NCI-H187 treated with DMSO at 0.1 percent for 48 hours (cell line): ENCODE measurements at places on chromosomes 2 and 18.

DNA sequence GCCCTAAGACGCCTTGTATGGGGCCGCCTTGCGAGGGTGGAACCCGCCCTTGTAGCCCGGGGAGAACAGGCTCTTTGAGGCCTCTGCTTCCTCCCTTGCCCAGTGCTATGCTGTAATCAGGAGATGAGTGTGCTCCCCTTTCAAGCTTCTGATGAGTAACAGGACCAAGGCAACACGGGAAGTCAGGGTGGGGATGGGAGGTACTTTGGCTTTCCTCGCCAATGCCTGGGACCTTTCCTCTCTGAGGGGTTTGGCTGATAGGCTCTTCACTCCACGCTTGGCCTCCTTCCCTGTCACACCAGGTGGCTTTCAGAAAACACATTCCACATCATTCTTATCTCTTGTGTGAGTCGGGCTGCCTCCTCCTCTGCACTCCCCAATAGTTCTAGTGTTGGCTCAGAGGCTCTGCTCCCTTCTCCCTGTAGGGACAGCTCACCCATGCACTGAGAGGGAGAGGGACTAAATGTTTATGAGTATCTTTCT, 223.7 kb upstream of the TRIB2 start:
- no peak for DNase-seq

GRCh38 chr2:64259312-64259711, 115.1 kb upstream of the PELI1 start:
- no peak for DNase-seq

GRCh38 chr2:67898595-67898994, 164.2 kb downstream of the C1D start:
- DNase-seq, result no peak

DNA sequence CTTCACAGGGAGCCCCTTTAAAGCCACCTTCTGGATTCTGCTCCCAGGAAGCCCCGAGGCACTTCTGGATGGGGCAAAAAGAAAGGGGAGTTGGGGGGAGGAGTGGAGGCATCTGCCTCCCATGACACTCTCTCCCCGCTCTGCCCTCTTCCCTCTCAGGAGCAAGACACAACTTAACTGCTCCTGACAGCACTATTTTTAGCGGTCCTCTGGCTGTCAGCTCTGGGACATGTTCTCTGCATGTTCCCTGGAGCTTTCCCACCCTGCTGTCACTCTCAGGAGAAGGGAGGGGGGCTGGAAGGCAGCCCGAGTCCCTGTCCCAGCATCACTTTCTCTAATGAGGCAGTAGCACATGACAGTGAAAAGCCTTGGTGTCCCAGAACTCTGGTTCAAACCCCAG, 32.3 kb downstream of the PLB1 start:
- no peak for DNase-seq

GRCh38 chr18:5238371-5238976, 41.4 kb upstream of the AKAIN1 start:
- DNase-seq, result no peak

GRCh38 chr2:231522418-231523180, 7.6 kb downstream of the NMUR1 start:
- DNase-seq, result no peak

- no peak for DNase-seq
These were observed 90.0 kb downstream of the POLR1A start for GRCh38 chr2:86015699-86016098.

GRCh38 chr2:162591403-162592083, 247.0 kb downstream of the KCNH7 start:
- no peak for DNase-seq

DNA sequence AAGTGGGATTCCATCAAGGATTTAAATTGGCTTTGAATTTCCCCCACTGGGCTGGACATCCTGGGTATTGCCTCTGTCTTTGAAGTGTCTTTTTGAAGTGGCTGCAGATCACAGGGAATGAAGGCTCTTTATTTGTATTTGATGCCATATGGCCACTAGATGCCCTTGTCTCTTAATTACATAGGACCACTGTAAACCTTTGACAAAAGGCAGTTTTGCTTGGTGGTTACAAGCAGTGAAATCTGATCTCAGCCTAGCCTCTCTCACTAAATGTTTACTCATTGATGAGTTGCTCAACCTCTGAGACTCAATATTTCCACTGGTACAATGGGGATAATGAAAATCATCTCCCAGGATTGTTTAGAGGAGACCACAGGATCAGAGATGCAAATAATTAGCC, 102.2 kb downstream of the INSIG2 start:
- DNase-seq, result no peak

- DNase-seq, result no peak
These were observed 309.0 kb downstream of the RDH14 start for GRCh38 chr2:18251486-18251885.

DNA sequence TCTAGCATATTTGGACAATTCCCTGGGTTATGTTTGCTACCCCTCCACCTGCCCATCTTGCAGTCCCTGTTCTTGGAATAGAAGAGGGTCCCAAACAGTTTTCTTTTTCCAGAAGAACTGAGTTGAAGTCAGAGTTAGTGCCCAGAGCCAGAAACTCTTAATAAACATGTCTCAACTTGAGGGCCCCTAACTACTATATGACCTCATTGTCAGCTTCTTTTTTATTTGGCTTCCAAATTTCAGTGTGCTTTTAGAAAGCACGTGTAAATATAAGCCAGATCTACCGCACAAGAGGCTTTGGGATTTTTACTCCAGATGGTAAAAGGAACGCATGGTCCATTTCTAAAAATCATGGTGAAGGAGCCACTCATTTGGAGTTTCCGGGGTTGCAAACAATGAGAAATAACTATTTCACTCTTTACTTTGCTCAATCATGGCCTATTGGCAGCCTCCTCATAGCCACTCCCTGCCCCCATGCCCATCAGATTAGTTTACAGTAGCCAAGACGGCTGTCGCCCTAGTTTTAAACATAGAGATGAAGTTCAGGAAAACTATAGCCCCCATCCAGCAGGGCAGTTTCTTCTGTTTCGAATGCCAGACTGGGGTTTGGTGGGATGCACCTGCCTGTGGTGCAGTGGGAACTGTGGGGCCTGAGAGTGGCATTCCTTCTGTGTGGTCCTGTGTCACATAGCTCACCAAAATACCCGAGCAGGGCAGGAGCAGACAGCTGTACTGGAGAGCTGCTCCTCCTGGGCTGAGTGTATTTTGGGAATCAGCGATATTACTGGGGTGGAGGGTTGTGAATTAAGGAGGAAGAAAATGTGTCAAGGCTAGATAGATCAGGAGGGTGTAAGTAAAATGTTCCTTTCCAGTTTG, 1.7 kb downstream of the MAPRE3 start:
- no peak for DNase-seq

GRCh38 chr18:32373995-32374394, 96.7 kb downstream of the GAREM1 start:
- no peak for DNase-seq
